ENCODE measurements at places on chromosomes 2 and 18.
A peak's percentile ranks its signal among the peaks of the same experiment; 100 is the strongest.

DNA sequence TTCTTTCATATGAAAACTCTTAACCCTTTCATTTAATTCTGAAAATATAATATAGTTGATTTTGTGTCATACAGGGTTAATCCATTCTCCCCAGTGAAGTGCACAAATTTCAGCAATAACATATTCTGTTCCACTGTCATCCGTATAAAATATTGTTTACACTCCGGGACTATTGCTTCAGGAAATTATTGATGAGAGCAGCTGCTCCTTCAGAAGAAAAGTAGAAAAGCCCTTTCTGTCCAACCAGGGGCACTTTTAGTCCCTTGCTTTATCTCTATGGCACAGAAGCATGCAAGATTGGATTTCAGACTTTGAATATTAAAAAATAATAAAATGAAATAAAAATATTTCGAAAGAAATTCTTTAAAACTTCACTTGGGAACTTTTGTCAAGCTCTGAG, 535.7 kb upstream of the SLC39A10 start:
- no peaks in the 10 kb centered on the region for H3K4me1 ChIP-seq
- H3K4me3 ChIP-seq, result no peak overlapping the region
- no peak for DNase-seq
- no peaks in the 10 kb centered on the region for H3K36me3 ChIP-seq

DNA sequence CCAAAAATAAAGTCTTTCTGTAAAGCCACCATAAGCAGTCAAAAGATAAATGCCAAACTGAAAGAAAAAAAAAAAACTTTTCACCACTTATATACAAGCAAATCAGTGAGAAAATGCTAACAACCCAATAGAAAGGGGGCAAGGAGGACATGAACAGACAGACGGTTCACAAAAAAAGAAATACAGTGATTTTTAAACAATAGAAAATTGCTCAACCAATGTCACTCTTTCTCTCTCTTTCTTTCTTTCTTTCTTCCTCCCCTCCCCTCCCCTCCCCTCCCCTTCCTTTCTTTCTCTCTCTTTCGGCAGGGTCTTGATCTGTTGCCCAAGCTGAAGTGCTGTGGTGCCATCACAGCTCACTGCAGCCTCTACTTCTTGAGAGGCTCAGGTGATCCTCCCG, 28.8 kb upstream of the SPATA3 start:
- no peaks in the 10 kb centered on the region for H3K36me3 ChIP-seq
- H3K27me3 ChIP-seq, result peaks cover 15% of the 10 kb centered on the region
- no peak overlapping the region for H3K4me3 ChIP-seq
- no peak for DNase-seq
- no peaks in the 10 kb centered on the region for H3K4me1 ChIP-seq

DNA sequence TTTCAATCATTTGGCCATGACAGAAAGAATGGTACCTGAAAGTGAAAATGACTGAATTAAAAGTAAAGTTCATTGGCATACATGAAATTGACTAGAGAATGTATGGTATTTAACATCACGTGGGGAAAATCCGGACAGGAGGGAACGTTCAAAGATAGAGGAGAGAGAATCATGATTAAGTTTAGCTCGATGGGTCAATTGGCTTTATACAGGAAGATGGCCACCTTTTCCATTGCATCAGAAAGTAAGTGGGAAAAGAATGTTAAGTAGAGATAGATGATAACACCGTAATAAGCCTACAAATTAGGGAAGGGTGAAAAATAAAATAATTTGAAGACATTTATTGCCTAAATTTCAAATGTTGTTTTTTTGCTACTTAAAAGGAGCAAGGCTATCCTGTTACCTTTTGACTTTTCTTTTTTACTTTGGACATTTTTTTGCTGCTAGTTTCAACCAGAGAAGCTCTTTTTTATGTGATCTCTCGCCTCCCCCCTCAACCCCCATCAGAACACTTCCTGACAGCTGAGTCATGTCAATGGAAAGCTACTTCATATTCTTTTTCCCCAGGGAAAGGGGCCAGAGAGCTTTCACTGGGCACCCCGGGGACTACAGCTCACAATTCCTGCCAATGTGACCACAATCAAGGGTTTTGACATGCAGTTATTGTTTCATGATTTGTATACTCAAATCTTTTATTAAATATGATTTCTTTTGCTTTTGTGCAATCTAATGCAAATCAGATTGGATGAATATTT, 767 bp upstream of the CCDC102B start:
- H3K27me3 ChIP-seq, result no peaks in the 10 kb centered on the region
- peaks cover 16% of the 10 kb centered on the region for H3K4me1 ChIP-seq
- H3K27ac ChIP-seq, result no peak overlapping the region
- no peaks in the 10 kb centered on the region for H3K36me3 ChIP-seq
- H3K4me3 ChIP-seq, result peak overlapping the region; percentile 30

DNA sequence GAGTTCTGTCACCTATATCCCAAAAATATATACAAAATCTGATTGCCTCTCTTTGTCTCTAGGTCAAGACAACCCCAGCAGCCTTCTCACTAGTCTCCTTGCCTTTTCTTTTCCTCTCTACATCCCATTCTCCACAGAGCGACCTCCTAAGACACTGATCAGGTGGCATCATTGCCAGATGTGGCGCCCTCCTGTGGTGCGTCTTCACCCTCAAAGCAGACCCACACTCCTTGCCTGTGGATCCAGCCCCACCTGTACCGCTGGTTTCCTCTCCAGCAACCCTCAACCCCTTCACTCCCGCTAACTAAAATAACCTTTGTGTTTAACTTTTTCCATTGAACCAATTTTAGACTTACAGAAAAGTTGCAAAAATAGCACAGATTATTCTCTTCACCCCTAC, 273.3 kb downstream of the GLI2 start:
- no peaks in the 10 kb centered on the region for H3K36me3 ChIP-seq
- peaks cover 7% of the 10 kb centered on the region for H3K4me1 ChIP-seq

Measured in GM23248 (cell line).